ENCODE measurements at places on chromosomes 2 and 18.

GRCh38 chr2:191299010-191299409, 53.8 kb downstream of the MYO1B start:
- no peak for DNase-seq

GRCh38 chr2:85714841-85715240, 20.7 kb downstream of the GNLY start:
- DNase-seq, result no peak

DNA sequence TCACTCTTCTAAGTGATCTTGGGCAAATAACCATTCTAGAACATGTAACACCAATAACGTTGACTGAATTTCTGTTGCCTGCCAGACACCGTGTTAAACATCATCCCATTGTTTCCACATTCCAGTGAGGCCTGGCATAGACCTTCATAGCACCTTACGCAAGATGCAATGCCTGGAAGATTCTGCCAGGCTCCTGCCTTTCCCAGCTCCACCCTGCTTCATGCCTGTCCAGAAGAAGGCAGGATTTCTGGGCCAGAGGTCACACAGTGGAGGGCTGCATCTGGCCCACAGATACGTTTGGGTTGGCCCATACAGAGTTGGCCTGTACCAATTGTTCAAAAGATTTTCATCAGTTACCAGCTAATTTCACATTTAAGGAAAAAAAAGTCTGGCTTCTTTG, 46.3 kb downstream of the EN1 start:
- DNase-seq, result no peak

DNA sequence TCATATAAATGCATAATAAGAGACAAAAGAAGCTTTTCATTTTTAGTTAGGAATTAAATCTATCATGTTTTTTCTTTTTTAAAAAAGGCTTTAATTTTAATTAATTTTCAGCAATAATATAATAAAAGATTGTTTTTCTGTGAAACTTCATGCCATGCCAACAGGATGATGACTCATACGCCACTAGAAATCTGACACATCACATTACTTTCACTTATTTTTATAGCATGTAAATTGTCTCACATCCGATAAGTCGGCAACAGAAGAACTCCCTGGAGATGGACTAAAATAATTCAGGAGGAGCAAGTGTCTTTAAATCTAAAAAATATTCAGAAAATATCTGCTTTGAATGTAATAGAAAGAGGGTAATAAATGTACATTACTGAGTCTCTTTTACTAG, 1024.2 kb upstream of the ACVR2A start:
- no peak for DNase-seq

DNA sequence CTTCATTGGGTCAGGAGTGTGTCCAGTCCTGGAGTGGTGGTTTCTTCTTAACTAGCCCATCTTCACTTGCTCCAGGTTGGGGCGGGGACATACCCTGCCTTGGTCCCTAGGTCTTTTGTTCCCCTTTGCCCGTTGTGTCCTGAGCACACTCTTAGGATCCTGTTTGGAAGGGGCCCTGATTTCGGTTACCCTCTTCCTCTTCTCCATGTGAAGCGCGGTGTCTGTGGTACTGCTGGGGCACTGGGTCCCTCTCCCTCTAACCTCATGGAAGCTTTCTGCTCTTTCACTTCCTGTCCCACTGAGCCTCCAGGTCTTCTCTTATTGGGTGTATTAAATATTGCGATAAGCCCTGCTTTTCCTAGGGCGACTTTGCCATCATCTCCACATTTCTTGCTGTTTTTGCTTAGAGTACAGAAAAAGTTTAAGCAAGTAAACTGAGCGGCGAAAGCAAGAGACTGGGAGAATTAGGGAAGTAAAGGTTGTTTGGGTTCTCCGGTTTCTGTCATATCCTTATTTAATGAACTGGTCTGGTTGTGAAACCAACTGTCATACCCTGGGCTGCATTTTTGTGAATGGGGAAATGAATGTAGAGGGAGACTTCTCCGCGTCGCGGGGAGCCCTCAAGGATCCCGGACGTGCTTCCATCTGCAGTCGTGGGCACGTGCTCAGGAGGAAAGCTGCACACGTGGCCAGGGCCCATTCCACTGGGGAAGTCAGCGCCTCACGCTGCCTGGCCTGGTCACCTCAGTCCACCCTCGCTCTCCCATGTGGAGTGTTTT, 73.8 kb upstream of the B3GNT7 start:
- no peak for DNase-seq

DNA sequence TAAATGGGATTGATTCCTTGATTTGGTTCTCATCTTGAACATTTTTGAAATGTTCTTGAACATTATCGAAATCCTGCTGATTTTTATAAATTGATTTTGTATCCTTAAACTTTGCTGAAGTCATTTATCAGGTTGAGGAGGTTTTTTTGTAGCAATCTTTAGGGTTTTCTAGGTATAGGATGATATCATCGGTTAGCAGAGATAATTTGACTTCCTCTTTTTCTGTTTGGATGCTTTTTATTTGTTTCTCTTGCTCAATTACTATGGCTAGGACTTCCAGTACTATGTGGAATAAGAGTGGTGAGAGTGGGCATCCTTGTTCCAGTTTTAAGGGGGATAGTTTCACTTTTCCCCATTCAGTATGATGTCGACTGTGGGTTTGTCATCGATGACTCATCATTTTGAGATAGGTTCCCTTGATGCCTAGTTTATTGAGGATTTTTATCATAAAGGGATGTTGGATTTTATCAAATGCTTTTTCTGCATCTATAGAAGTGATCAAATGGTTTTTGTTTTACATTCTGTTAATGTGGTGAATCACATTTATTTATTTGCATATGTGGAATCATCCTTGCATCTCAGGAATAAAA, 201.5 kb upstream of the ZSWIM2 start:
- DNase-seq, result no peak

GRCh38 chr2:238790126-238790832, 57.6 kb upstream of the TWIST2 start:
- DNase-seq, result no peak

DNA sequence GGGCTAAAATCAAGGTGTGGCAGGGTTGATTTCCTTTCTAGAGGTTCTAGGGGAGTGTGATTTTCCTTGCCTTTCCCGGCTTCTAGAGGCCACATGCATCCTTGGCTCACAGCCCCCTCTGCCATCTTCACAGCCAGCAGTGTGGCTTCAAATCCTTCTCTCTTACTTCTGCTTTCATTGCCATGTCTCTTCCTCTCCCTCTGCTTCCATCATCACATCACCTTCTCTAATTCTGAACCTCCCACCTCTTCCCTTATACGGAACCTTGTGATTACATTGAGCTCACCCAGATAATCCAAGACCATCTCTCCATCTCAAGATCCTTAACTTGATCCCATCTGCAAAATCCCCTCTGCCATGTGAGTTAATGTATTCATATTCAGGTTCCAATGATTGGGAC, 56.2 kb upstream of the RMDN2 start:
- no peak for DNase-seq

- DNase-seq, result no peak
These were observed 78.5 kb downstream of the SPTBN1 start for GRCh38 chr2:54534625-54535024.

DNA sequence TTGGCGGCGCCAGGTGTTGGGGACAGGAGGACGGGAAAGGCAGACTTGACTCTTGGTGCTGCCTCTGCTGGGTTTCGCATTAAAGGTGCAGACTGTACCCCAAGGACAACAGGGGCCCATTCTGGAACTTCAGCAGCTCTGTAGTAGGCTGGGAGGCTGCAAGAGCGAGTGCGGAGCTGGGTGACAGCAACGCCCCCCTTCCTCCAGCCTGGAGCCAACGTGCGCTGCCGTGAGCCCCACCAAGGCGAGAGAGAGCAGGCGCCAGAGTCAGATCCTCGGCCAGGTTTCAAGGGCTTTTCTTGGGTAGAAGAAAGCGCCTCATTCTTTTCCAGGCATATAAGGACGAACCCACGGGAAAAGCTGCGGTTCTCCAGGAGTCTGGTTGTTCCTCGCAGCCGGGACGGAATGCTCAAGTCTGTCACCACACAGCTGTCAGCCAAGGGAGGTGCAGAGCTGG, 1.9 kb downstream of the DOK6 start:
- DNase-seq, result peak; percentile 42

GRCh38 chr2:30688956-30689401, 118.3 kb downstream of the CAPN13 start:
- no peak for DNase-seq

Measured in left hindlimb (tissue), 1 donor.